ENCODE measurements at places on chromosomes 4 and X.

DNA sequence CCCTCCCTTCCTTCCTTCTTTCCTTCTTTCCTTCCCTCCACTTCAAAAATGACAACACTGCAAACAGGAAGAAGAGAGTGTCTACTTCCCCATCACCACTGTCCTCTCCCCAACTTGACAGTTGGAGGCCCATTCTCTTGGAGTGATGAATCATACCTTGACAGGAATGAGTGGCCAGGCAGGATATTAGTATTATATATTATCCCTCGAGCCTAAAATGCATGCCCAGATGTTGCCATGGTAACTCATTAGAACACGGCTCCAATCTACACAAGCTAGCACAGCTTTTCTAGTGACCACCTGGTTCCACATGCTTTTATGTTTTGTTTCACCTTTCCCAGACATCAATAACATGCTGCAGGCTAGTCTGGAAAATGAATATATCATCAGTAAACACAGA is 71.3 kb upstream of the LHFPL1 start:
- DNase-seq, result no peak

GRCh38 chrX:118655561-118656246 is 71.7 kb upstream of the IL13RA1 start:
- no peak for DNase-seq

DNA sequence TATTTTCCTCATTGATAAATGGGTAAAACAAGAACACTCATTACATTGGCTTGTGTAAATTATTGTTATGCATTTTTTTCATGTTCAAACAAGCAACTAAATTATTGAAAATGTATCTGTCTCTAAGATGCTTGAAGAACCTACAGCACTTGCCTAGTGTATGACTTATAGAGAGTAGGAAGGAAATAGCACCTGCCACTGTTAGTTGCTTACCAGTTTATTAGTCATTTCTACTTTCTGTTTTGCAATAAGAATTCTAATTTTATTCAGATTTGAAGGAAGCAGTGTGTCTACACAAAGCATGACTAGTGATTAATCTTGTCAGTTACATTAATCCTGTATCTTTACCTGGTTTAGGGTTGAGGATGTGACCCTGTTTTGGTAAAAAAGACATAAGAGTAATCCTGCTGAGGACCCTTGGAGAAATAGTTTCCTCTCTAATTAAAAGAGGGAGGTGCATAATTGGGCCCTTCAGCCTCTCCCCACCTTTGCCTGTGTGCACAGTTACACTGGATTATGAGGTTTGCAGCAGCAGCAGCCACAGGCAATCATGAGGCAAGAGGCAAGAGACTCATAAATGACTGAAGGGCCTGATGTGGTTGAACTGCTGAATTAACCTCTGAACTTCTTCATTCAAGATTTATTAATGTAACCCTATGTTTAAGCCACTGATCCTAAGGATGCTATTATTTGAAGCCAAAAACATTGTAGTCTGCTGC is 1202.1 kb downstream of the ADGRL3 start:
- DNase-seq, result no peak

- no peak for DNase-seq
Measured at GRCh38 chr4:85713005-85713404, 238.1 kb downstream of the ARHGAP24 start.

DNA sequence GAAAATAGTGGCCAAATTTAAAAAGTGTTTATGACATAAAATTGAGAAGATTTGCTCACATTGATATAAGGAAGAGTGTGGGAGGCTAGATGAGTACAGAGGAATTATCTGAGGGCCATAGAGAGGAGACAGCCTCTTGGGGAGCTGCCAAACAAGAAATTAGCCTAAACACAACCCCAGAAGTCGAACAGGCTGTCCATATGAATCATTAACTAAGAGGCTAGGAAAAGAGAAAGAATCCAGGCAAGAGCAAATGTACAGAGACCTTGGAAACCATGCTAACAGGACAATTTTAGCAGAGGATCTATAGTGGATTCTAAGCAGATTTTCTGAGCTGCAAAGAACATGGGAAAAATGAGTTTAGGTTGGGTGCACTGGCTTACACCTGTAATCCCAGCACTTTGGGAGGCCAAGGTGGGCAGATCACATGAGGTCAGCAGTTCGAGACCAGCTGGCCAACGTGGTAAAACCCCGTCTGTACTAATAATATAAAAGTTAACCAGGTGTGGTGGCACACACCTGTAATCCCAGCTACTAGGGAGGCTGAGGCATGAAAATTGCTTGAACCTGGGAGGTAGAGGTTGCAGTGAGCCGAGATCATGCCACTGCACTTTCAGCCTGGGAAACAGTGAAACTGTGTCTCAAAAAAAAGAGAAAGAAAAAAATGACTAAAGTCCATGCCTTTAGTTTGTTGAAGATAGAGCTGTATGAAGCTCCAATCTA is 76.1 kb downstream of the NWD2 start:
- DNase-seq, result no peak

DNA sequence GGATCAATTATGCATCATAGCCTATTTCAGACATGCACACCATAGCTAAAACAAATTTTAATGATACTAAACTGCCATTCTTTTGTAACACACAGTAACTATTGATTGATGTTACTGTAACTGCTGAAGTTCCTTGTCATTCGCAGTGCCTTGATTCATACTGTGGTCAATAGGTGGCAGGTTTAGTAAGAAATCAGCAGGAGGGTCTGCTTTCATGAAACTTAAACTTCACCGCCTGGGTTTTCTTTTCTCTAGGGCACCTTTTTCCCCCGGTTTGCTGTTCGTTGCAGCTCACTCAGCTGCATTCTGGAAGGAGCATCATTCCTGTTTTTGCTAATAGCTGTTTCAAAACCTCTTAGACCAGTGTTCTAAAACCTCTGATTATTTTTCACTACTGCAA is 88.1 kb downstream of the RPA4 start:
- no peak for DNase-seq

- DNase-seq, result no peak
Measured at GRCh38 chrX:97060020-97060419, 176.3 kb downstream of the RPA4 start.

DNA sequence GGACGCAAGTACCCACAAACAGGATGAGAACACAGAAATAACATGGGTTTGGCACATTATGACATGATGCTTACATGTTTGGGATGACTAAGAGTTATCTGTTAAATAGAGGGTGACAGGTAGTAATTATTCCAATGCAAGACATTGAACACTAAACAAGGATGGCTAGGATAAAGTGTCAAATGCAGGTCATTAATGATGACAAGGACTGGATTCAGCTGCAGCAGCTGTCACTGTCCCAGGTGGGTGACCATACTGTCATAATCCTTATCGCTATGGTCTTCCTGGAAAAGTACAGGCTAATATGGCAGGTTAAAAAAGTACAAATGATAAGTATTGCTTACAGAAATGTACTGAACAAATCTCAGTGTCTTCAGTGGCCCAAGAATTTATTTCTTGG is 123.9 kb downstream of the ANTXR2 start:
- no peak for DNase-seq

DNA sequence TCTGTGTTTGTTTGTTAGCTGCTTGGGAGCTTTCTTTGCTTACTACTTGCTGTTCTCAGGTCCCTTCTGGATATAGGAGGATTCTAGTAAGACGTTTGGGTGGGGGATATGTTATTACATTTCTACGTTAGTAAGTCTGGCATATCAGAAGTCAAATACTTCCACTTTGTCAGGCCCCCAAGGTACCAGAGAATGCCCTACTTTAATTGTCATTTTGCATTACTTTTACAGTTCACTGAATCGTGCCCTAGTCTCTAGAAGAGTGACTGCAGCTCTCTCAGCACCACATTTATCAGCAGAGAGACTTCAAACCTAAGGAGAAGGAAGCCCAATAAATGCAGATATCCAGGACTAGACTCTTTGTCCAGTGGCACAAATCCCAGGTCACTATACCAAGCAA is 54.4 kb downstream of the PCDH19 start:
- DNase-seq, result no peak

GRCh38 chrX:75278991-75279390 is 5.1 kb downstream of the UPRT start:
- DNase-seq, result no peak

DNA sequence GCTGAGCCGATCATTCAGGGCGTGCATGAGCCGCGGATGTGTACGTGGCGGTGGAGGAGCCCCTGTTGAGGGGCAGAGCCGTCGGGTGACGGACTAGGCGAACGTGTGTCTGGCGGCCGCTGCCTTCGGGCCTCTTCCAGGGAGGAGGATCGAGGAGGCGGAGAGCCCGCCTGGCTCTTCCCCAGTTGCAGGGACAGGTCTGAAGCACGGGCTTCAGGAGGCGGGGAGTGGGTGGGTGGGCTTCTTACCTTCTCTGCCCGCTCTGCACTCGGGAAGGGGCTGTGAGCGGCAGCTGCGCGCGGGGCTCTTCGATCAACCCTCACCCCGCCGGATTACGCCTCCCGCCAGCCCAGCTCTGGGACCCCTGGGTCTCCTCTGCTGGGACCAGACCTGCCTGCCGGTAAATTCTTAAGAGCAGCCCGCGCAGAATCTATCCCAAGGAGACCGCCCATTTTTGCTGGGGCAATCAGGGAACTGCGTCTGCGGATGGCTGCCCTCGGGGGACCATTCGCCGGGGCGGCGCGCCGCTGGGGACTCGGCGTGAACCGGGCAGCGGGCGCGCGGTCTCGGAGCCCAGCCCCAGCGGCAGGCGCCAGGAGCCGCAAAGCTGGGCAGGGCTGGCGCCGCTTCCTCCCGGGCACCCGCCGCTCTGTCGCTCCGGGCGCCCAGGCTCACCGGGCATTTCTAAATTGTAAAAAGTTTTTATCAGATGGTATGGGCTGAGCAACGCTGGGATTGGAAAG is 4.9 kb downstream of the PLAC8 start:
- peak; percentile 58 for DNase-seq

GRCh38 chr4:89369581-89369980 is 62.0 kb upstream of the GPRIN3 start:
- DNase-seq, result no peak

All from activated CD4-positive, alpha-beta T cell treated with anti-CD3 and anti-CD28 coated beads, Interleukin-2, amount 50 U/mL, for 48 hours (primary cell).